Activated CD4-positive, alpha-beta T cell treated with anti-CD3 and anti-CD28 coated beads, Interleukin-2, Interleukin-4, amounts not matched to agents 100 ng/mL and 50 ng/mL, durations not matched to agents 16 hours and 8 hours (primary cell): ENCODE measurements at places on chromosomes 12 and 14.

- DNase-seq, result no peak
Observed at GRCh38 chr12:1826867-1827705, 6.7 kb downstream of the LRTM2 start.

GRCh38 chr12:53131844-53132243 lies 28.6 kb downstream of the SOAT2 start:
- DNase-seq, result no peak

GRCh38 chr12:120984351-120984898 lies 6.1 kb downstream of the HNF1A start:
- DNase-seq, result no peak

DNA sequence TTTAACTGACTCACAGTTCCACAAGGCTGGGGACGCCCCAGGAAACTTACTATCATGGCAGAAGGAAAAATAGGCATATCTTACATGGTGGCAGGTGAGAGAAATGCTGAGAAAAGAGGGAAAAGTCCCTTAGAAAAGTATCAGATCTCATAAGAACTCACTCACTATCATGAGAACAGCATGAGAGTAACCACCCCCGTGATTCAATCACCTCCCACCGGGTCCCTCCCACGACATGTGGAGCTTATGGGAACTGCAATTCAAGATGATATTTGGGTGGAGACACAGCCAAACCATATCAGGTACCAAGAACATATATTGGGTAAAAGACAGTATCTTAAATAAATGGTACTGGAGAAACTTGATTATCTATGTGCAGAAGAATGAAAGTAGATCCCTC lies 100.3 kb upstream of the FAR2 start:
- DNase-seq, result no peak

DNA sequence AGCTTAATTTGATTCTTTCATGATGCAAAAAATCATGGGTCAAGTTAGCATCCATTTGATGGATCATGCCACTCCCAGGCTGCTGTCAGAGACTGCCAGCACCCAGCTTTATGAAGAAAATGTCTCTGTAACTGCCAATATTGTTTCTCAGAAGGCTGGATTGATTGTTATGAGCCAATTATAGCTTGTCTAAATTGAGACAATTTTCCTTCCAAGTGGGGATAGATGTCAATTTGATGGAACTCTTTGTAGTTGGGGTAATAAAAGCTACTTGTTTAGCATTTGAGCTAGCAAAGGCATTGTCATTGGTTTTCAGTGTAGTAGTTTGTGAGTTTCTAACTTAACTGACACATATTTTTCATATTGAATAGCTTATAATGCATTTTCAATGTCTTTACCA lies 82.1 kb upstream of the DACT1 start:
- DNase-seq, result no peak

DNA sequence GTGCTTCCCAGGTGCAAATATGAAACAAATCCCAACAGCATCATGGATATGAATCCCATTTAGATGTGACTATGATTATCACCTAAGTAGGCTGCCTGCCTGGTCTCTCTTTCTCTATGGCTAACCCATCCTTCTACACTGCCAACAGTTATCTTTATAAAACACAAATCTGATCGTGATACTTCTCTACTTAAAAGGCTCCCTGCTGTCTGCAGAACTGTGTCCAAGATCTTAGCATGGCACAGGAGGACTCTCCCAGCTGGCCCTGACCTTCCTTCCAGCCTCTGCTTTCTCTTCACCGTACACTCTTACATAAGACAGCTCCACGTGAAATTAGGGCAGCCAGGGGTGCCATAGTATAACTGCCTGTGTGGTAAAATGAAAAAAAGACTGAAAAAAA lies 3.5 kb upstream of the SRGAP1 start:
- DNase-seq, result no peak

DNA sequence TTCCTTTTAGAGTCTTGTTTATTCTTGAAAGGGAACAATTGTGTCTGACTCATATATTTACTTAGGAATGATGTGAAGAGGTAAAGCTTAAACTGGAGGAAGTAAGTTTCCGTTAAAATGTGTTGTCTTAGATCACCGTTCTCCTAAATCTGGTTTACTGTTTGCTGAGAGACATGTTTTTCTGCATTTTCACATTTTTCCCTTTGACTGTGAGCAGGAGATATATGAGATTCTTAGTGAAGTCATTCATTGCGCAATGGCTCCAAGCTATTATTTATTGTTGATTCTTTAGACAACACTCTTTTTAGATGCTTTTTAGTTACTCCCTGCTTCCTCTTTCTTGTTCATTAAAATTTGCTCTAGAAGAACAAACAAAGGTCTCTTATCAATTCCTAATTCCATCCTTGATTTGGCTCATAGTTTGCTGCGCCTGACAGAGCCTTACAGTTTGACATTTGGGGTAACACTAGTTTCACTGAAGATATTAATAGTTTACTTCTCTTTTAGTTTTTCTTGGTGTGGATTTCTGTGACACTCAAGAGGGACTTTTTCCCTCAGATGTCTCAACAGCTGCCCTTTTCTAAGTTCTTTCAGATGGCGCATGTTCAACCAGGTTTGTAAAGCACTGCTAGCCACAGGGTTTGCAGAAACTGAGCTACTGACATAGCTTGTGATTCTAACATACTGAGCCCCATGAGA lies 11.4 kb downstream of the CLECL1 start:
- DNase-seq, result no peak

DNA sequence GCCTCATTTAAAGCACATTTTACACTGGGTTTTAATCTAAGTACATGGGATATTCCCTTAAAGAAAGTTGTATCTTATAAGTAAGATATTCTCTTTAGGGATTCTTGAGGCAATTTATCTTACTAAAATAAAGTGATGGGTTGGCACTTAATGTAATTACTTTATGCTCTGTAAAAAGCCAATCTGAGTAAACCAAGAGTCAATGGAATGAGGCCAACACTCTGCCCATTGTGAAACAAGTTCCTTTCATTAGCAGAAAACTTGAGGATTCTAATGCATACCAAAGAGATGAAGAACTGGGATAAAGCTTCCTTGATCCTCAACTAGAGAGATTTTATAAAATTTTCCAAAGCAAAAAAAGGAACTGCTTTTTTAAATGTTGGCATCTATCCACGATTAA lies 121.2 kb downstream of the METTL25 start:
- DNase-seq, result no peak

DNA sequence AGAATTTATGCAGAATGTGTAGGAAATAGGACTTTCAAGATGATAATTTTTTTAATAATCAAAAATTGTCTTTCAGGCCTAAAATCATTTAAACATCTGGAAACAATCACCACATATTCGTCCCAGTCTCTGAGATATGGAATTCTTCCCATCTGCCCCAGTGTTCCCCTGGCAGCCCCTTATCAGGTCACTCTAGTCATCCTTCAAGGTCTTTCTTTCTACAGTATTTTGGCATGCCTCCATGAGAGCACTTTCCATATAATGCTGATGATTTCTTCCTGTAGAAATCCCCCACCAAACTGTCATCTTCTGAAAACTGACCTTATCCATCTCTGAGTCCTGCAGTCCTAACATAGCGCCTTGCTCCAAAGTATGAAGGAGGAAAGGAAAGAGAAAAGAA lies 422.1 kb downstream of the RPS29 start:
- no peak for DNase-seq

DNA sequence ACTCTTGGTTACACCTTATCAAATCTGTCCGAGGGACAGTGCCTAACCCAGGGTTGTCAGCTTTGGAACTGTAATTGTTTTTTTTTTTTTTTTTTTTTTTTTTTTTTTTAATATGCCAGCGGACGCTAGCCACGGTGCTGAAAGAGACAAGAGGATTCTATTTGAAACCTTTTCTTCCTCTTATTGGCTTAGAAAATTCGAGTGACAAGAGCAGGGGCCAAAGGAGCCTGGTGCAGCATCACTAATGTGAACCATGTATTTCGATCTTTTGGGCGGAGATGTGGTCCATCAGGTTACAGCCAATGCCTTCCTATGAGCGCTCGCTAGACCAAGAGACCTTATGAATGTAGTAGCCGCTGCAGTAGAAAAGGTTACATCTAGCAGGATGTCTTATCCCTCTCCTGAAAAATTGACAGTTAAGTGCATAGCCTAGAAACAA lies 922 bp downstream of the PTPRR start:
- no peak for DNase-seq

- DNase-seq, result no peak
Observed at GRCh38 chr12:80714055-80714454, 2.7 kb upstream of the MYF5 start.

DNA sequence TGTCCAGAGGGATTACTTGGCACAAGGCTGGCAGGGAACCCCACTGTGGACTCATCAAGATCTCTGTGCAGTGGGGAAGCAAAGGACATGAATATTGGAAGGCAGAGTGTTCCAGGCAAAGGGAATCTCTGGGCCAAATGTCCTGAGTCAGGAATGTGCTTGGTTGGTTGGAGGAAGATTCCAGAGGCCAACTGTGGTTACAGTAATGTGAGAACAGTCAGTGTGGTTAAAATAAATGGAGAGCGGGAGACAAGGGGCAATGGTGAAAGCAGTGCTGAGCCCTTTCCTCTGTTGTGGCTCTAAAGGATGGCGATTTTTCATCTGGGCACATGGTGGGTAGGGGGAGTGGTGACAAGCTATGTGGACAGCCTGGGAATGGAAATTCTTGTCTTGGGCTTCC lies 948.2 kb downstream of the BCL11B start:
- DNase-seq, result no peak

DNA sequence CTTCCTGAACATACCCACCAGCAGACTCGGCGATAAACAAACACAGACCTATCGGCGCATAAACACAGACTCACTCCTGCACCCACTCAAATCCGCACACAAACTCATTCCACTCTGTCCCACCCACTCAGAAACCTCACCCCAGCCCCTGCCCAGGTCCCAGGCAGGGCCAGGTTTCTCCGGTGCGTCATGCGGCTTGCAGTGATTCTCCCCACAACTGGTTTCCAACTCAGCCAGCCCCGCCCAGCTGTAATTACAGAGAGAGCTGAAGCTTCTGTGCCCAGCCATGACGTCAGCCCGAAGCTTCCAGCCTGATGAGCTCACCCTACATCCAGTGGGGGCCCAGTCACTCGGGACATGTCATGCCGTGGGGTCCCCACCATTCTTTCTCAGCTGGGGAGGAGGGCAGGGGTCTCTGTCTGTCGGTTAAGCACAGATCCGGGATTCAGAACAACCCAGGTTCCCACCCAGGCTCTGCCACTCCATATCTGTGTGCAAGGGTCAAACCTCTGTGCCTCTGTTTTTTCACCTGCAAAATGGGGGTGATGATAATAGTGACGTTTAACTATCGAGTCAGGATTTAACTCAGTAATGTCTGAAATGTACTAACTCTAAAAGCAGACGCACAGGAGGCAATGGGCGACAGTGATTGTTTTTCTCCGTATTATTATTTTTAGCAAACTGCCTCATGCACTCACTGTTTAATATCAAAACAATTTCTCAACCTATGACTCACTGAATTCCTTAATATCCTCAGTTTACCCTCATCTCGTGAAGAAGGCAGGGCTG lies 2.3 kb upstream of the HSPB8 start:
- no peak for DNase-seq

DNA sequence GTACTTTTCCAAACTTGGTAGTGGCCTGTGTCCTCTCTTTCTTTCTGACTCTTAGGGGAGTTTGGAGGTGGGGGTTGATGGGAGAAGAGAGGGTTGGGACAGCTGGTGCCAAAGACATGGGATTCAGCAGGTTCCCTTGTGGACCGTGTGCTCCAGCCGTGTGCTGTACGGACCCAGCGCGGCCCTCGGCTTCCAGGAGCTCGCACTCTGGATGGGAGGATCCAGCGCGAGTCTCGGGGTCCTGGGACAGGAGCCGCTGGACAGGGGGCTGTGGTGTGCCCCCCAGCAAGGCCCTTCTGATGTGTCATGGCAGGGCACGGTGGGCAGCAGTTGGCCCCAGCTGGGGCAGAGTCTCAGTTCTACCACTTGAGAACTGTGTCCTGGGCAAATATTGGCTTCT lies 45.0 kb upstream of the TSPAN9 start:
- DNase-seq, result no peak

- no peak for DNase-seq
Observed at GRCh38 chr14:33835677-33836076, 115.2 kb downstream of the EGLN3 start.

DNA sequence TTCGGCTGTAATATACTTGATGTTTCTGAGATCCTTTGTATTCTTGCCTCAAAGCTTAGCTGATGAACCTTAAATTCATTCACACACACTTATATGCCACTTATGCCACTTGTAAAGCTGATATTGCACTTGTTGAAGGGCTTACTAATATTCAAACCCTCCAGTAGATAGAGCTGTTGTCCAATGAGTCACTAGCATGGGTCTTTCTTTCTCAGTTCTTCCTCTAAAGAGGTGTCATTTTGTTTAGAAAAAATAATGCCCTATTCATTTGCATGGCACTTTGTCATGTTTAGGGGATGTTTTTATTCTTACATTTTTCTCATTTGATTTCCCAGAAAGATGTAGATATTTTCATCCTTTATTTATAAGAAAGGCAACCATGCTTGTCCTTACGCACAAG lies 56.4 kb downstream of the MON2 start:
- DNase-seq, result peak; percentile 41

GRCh38 chr12:64184216-64184615 lies 37.9 kb downstream of the KICS2 start:
- DNase-seq, result no peak

GRCh38 chr14:91985521-91986255 lies 38.2 kb upstream of the FBLN5 start:
- DNase-seq, result no peak

GRCh38 chr14:106883218-106883692 lies 1356.9 kb downstream of the TMEM121 start:
- peak; percentile 35 for DNase-seq

DNA sequence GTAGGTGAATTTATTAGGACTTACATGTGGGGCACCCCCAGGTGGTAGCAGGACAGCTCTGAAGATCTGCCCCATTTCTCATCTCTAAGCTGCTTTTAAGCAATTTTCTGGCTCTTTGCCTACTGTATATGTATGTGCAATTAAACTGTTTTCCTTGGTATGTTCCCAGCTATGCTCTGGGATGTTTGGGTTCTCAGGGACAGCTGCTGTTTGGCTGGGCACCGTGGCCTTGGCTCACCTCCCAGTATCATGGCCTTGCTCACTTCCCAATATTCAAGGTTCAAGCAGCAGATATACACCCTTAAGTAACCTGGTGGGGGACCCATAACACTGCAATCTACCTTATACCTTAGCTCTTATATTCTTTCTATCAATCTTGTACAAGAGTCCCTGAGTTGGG lies 53.7 kb upstream of the KITLG start:
- no peak for DNase-seq

DNA sequence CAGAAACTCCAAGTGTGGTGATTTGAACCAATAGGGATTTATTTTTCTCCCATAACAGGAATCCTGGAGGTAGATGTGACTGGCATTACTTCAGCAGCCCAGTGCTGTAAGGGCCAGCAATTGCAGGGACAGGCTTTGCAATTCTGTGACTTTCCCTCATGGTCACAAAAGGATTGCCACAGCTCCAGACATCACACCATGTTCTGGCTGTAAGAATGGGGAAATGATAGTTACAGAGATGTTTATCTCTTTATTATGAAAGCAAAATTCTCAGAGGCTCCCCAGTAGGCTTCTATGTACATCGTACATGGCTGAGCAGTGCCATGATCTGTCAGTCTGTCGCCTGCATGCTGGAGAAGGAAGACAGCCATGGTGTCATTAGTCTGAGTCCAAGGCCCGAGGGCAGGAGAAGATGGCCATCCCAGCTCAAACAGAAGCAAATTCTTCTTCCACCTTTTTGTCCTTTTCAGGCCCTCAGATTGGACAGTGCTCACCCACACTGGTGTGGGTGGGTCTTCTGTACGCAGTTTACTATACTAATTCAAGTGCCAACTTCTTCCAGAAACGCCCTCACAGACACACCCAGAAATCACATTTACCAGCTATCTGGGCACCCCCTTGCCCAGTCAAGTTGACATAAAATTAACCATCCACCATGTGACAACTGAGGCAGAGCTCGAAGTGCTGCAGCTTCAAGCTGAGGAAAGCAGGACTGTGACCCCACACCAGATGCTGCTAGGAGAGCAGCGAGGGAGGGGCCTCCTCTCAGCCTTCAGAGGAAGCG lies 17.2 kb downstream of the ZBTB42 start:
- no peak for DNase-seq
